ENCODE measurements at places on chromosomes 1 and 21. TPM values are rescaled to one million over a fixed set of nuclear protein-coding genes. Genes with fewer than 3 reads are reported as not detected.

GRCh38 chr1:172154551-172154950 lies 265.9 kb upstream of the C1orf105 start:
- no peak for DNase-seq

DNA sequence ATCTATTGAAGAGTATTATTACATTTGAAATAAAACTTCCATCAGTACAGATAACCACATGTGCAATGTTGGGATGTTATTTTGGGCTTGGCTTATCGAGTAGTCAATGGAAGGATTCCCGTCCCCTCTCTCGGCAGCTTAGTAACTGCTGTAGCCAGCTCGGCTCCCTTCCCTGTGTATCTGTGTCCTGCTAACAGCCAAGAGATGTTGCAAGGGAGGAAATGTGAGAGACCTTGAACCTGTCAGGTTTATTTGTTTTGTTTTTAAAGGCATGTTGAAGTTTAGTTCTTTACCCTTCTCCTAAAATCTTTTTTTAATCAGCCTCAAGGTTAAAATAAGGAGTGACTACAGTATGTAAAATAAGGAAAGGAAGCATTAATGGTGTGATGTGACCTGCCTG lies 13.6 kb upstream of the TARS2 start:
- no peak for DNase-seq

- no peak for DNase-seq
Observed at GRCh38 chr1:233655301-233655740, 41.4 kb downstream of the KCNK1 start.

- no peak for DNase-seq
Observed at GRCh38 chr1:84083307-84083706, 60.8 kb upstream of the PRKACB start.

DNA sequence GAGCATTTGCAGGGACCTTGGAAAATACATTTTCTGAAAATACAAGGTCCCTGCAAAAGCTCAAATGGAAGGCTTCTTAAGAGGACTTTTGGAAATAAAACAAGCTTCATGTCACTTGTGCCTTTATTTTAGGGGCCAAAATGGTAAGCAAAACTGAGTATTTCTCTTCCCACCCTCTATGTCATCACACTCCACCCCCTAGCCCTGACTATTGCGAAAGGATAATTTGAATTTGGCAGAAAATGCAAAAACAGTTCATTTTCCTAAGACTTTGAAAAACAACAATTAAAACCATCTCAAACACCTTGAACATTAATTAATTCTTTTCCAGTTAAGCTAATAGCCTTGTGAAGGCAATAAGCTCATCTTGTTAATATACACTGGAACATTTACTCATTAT lies 201.7 kb downstream of the TM2D1 start:
- no peak for DNase-seq

DNA sequence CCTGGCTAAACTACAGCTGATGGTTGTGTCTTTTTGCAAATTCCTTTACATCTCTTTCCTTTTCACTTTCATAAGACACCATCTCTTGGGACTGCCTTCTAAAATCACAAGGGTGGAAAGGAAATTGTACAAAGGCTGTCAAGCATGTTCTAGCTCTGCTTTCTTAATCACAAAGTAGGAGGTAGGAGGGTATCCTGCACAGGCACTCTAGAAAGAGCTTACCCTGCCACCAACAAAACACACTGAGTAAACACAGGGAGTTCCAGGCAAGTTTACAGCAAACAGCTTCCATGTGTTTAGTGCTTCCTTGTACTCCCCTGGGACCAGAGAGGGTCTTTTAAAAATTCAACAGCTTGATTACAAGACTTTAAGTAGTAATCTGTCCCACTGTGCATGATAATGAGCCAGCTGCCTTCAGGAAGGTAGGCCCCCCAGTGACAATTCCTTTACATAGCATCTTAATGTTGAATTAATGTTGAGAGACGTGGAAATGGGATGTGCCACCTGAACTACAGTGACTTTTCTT lies 2.4 kb downstream of the PLPP3 start:
- DNase-seq = peak; percentile 73

DNA sequence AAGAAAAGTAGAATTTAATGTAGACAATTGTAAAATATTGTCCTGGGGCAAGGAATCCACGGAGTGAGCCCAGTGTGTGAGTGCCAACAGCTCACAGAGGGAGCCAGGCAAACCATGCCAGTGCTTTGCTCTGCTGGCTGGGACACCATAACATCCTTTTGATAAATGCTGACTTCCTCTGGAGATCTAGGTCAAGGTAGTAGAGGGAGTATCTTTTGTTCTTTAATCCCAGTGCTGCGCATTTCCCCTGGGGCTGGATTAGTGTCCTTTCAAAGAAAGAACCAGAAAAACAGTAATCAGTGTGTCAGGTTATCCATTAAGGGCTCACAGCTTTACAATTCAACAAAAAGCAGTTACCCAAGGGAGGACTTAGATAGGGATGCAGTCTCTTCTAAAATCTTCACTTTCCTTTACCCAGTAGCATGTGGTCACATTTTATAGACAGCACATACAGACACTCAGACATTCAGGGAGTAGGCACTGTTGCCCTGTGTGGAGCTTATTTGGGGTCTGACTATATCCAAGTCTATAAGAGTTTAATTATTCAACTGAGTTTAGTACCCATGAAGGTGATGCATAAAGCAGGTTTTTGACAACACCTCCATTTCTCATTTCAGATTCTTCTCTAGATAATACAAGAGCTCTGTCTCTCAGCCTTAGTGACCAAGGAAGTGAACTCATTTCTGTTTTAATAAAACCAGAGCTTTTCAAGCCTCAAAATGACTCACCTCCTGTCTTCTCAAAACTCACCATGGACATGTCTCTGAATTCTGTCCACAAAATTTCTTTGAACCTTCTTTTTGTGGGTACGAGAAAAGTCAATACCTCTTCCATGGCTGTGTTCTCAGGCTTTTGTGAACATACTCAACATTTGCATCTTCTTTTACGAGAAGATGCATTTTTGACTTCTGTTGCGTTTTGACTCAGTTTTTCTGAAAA lies 215.3 kb downstream of the BRINP2 start:
- peak; percentile 9 for DNase-seq

DNA sequence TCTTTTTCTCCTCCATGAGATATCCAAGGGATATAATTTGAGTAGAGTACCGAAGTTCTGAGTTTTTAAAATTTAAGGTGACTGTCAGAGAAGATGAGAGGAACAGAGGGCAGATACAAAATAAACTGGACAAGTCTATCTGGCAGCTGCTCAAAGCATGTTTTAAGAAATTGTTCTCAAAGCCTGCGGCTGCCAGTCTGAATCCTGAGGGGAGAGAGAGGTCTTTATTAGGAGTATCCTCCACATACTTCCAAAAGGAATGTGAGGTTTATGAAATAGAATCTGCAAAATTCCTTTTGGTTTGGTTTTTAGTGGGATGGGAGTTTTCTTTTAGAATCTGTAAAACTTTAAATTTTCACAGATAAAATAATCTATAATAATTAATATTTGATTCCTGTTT lies 41.3 kb downstream of the TTC13 start:
- DNase-seq = no peak

DNA sequence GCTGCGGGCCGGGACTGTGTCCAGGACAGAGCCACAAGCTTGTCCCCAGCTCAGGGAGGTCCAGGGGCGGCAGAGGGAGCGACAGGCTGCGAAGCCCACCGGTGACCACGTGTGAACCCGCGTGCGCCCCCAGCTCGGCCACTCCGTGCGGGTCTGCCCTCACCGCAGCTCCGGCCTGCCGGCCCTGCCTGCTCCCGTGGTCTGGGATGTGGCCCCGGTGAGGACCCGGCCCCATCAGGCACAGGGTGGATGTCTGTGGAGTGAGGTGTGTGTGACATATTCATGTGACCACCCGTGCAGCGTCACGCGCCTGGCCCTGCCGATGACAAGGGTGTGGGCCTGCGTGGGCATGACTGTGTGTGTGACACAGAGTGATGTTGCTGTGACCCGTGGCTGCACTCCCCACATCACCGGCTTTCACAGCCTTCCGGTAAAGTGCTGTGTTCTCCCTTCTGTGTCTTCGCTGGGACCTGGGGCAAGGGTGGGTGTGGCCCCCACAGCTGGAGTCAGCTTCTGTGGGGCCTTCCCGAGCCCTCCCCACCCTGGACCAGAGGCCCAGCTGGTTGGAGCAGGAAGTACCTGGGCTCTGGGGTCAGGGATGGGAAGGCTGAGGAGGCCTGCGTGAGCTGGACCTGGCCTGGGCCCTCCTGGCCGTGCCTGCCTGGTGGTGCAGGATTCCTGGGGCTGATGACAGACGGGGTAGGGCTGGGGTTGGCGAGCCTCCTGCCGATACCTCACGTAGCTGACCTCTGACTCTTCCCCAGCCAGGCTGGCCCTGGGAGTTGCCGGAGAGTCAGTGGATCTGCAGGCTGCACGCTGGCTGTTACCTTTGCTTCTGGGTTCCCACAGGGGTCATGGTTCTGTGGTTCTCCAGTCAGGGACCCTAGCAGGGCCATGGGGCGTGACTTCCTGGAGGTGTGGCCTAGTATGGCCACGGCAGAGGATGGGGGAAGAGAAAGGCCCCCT lies 4.1 kb downstream of the RNF223 start:
- peak; percentile 39 for DNase-seq

GRCh38 chr1:117828201-117828600 lies 101.2 kb downstream of the GDAP2 start:
- no peak for DNase-seq

DNA sequence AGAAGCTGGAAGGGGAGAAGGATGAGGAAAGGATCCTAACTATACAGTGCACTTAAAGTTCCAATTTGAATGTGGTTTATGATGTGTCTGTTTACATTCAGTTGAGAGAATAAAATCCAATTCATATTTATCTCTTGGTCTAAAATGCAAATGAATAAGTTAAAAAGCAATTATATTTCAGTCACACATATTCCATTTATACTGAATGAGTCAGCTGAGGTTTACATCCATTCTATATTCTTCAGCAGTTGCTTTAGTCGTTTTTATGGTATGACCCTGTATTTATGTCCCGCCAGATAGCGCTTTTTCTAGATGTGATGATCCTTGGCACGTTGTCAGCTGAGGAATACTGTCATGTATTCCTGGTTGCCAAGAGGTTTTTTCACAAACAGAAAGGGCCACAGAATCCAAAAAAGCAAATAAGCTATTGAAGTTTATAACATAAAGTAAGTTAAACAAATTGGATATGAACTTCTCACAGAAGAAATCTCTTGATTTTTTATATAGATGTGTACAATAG lies 866.2 kb downstream of the NCAM2 start:
- DNase-seq = no peak

- no peak for DNase-seq
Observed at GRCh38 chr1:65176056-65176450, 28.1 kb downstream of the AK4 start.

- peak; percentile 93 for DNase-seq
Observed at GRCh38 chr1:209937996-209938959, at the start of gene SYT14. TSS of gene SYT14 (plus strand) at chr1:209938217. CDS start at chr1:209938265, 48 bp downstream.

PTGER3 gene
- under 0.01 TPM for total RNA-seq

ACTL8 gene
- total RNA-seq = 0.15 TPM

AMIGO1 gene
- total RNA-seq = 4.5 TPM

HSD3B2 gene
- not detected for total RNA-seq

GPA33 gene
- 0.52 TPM for total RNA-seq

ALPL gene
- total RNA-seq = 114 TPM

LAX1 gene
- not detected for total RNA-seq

All from neural progenitor cell (in vitro differentiated cells).